Adrenal gland (tissue), 19 donors: ENCODE measurements at places on chromosomes 1 and 21. TPM values are rescaled to one million over a fixed set of nuclear protein-coding genes. Genes with fewer than 3 reads are reported as not detected.

SMG7 gene
- polyA plus RNA-seq: 21.4 TPM

ITLN2 gene
- 0.32 TPM for polyA plus RNA-seq

GCSAML gene
- polyA plus RNA-seq: not detected

CYP4Z1 gene
- polyA plus RNA-seq: 0.47 TPM

HHIPL2 gene
- 1.7 TPM for polyA plus RNA-seq

TRIM63 gene
- polyA plus RNA-seq: 0.24 TPM

EXTL1 gene
- 1.1 TPM for polyA plus RNA-seq

CD1D gene
- polyA plus RNA-seq: 1.4 TPM

FAAH gene
- 12.0 TPM for polyA plus RNA-seq

AVPR1B gene
- not detected for polyA plus RNA-seq

OR2L13 gene
- 0.46 TPM for polyA plus RNA-seq

NPL gene
- 16.1 TPM for polyA plus RNA-seq

CELA3B gene
- 0.84 TPM for polyA plus RNA-seq

LCK gene
- 1.2 TPM for polyA plus RNA-seq
